Smooth muscle cell of trachea (primary cell): ENCODE measurements at places on chromosomes 1 and 21. TPM values are rescaled to one million over a fixed set of nuclear protein-coding genes. Genes with fewer than 3 reads are reported as not detected.

Gene TAF12
- total RNA-seq, result 38.0 and 38.5 TPM in 2 replicates

Gene GJA9
- under 0.01 TPM in 1 of 2 replicates, not detected in the other for total RNA-seq

Gene IFT25
- 12.1 and 40.3 TPM in 2 replicates for total RNA-seq

Gene CNR2
- total RNA-seq, result not detected in 2 replicates
